H9 (cell line): ENCODE measurements at places on chromosomes 16 and 17. TPM values are rescaled to one million over a fixed set of nuclear protein-coding genes. Genes with fewer than 3 reads are reported as not detected.
A peak's percentile ranks its signal among the peaks of the same experiment; 100 is the strongest.

DNA sequence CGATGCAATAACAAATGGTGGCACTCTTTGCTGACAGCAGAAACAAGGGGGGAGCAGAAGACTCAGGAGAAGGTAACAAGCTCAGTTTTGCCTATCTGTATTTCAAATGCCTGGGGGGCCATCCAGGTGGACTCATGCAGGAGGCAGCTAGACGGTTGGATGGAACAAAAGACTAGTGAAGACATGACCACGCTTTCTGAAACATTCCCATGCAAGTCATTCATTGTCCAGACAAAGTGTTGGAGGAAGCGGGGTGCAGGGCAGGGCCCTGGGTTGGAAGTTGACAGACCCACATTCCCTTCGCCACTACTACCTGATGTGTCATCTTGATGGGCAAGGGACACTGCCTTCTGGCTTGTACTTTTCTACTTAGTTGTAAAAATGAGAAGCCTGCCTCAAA, 29.8 kb upstream of the CRYBA1 start:
- no peaks in the 10 kb centered on the region; the same call in 2 of the 3 replicates for H3K36me3 ChIP-seq
- H3K4me1 ChIP-seq: no peaks in the 10 kb centered on the region
- no peak overlapping the region for H3K27ac ChIP-seq
- no peaks in the 10 kb centered on the region for H3K27me3 ChIP-seq

DNA sequence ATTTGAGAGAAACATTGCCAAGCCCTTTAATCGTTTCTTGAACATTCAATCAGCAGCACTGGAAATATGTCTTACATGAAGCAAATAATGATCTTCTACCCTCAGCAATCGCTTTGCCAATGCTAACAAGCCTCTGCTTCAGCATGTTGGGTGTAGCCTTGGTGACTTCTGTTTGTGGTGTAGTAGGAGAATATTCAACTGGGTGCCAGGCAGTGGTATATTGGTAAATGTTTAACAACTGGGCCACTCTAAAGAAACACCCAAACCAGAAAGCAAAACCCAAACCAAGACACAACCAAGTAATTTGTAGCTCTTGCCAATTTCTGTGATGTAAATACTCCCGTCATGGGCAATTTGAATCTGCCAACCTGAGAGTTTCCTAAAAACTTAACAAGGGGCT, 9.7 kb downstream of the CDH13 start:
- H3K36me3 ChIP-seq: no peaks in the 10 kb centered on the region
- H3K4me1 ChIP-seq: no peaks in the 10 kb centered on the region
- no peak overlapping the region for H3K4me3 ChIP-seq

GRCh38 chr17:73013816-73014663, 78.4 kb downstream of the SLC39A11 start:
- DNase-seq: no peak
- H3K4me1 ChIP-seq: no peaks in the 10 kb centered on the region
- no peaks in the 10 kb centered on the region for H3K27me3 ChIP-seq
- H3K4me3 ChIP-seq: no peak overlapping the region
- no peak overlapping the region for H3K27ac ChIP-seq

DNA sequence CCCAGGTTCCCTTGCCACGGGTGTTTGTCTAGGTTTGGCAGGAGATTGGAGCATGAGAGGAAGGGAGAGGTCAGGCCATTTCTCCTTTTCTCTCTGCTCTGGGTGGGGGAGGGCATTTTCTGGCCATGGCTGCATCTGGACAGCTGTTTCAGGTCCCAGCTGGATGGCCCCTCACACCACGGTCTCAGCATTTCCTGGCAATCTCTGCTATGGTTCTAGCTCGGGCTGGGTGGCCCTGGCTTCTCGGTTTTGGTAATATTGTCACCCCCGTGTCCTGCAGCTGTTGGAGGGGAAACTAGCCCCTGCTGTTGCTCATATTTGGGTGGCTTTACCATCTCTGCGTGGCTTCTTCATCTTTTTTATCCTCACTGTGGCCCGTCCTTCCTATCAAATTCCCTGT, 11.5 kb upstream of the NLRP1 start:
- no peaks in the 10 kb centered on the region for H3K27me3 ChIP-seq
- H3K4me3 ChIP-seq: no peak overlapping the region; the same call in 2 of the 3 replicates

DNA sequence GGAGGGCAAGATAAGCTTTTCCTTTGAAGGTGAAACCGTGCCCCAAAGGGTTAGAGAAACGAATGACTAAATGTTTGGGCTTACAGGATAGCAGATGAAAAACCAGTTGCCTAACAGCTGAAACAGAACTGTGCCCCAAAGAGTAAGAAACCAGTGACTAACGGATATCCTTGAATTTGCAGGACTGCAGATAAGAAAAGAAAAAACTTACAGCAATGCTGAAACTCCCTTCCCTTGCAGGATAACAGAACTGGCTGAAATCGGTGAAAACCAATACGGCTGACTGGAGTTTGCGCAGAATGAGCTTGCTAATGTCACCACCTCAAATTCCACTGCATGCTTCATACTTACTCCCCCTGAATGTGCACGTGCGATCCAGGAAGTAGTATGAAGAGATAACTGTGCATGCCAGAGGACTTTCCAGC, 175.2 kb upstream of the NLRP1 start:
- no peaks in the 10 kb centered on the region for H3K36me3 ChIP-seq
- no peak overlapping the region for H3K4me3 ChIP-seq
- H3K27ac ChIP-seq: no peak overlapping the region
- no peak for DNase-seq

GRCh38 chr16:85534536-85535351, 78.4 kb upstream of the GSE1 start:
- no peak for DNase-seq
- H3K27me3 ChIP-seq: no peaks in the 10 kb centered on the region
- H3K27ac ChIP-seq: no peak overlapping the region
- H3K4me3 ChIP-seq: no peak overlapping the region

- DNase-seq: peak; percentile 71
- no peak overlapping the region for H3K27ac ChIP-seq
- H3K27me3 ChIP-seq: no peaks in the 10 kb centered on the region
- H3K4me3 ChIP-seq: peak overlapping the region; percentile 74
These were observed 939 bp upstream of the WDR90 start for GRCh38 chr16:648071-648780.

DNA sequence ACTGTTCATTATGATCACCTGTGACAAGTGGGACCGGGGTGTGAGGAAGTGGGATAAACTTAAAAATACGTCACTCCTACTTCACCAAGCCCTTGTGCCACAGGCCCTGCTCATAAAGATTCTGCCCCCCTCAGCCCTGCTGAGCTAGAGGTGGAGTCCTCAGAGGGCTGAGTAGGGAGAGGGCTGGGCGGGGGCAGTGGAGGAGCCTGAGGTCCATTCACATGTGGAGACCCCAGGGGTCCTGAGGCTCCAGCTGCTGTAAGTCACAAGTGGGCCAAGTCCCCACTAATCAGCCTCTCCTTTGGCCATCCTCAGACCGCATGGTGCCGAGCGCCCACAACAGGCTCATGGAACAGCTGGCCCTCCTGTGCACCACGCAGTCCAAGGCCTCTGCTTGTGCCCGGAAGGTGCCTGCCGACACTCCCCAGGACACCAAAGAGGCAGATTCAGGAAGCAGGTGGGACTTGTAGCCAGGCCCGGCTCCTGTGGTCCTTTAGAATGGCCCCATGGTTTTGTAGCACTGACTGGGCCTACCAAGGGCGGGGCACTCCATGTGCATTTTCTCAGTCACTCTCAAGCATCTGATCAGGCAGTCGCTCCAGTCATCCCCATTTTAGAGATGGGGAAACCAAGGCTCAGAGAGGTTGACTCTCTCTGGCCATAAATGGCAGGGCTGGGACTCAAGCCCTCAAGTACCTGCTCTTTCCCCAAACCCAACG, 10.4 kb downstream of the DNAAF8 start:
- no peak overlapping the region for H3K4me3 ChIP-seq
- no peaks in the 10 kb centered on the region for H3K4me1 ChIP-seq
- peaks cover under 1% of the 10 kb centered on the region; the same call in 1 of the 2 replicates for H3K36me3 ChIP-seq
- H3K27me3 ChIP-seq: no peaks in the 10 kb centered on the region
- no peak for DNase-seq
- H3K27ac ChIP-seq: no peak overlapping the region

DNA sequence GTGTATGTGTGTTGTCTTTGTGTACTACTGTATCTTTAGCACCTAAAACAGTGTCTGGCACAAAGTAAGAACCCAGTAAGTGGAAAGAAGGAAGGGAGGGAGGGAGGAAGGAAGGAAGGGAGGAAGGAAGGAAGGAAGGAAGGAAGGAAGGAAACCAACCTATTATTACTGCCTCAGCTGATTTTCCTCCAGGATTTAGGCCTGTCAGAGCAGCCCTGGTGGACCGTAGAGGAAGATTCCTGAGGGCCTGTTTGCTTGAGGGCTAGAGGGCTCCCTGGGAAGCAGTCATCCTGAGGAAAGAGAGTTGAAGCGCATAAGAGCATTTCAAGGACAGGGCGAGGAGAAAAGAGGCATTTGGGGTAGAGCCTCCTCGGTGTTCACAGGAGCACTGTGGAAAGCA, 61.5 kb downstream of the WSB1 start:
- DNase-seq: no peak
- H3K27ac ChIP-seq: no peak overlapping the region
- peaks cover 13% of the 10 kb centered on the region; the same call in 1 of the 2 replicates for H3K36me3 ChIP-seq
- H3K27me3 ChIP-seq: no peaks in the 10 kb centered on the region
- no peaks in the 10 kb centered on the region for H3K4me1 ChIP-seq
- no peak overlapping the region for H3K4me3 ChIP-seq

DNA sequence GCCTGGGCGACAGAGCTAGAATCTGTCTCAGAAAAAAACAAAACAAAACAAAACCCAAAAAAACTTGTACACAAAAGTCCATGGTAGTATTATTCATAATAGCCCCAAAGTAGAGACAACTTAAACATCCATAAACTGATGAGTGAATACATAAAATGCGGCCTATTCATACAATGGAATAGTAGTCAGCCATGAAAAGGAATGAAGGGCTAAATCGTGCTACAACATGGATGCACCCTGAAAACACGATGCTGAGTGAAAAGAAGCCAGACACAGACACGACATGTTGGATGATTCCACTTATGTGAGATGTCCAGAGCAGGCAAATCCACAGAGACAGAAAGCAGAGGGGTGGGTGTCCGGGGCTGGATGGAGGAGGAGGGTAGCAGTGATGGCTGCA, 12.3 kb downstream of the KCNG4 start:
- peak overlapping the region; percentile 54; the same call in 1 of the 3 replicates for H3K4me3 ChIP-seq
- H3K27me3 ChIP-seq: no peaks in the 10 kb centered on the region
- no peak overlapping the region for H3K27ac ChIP-seq

DNA sequence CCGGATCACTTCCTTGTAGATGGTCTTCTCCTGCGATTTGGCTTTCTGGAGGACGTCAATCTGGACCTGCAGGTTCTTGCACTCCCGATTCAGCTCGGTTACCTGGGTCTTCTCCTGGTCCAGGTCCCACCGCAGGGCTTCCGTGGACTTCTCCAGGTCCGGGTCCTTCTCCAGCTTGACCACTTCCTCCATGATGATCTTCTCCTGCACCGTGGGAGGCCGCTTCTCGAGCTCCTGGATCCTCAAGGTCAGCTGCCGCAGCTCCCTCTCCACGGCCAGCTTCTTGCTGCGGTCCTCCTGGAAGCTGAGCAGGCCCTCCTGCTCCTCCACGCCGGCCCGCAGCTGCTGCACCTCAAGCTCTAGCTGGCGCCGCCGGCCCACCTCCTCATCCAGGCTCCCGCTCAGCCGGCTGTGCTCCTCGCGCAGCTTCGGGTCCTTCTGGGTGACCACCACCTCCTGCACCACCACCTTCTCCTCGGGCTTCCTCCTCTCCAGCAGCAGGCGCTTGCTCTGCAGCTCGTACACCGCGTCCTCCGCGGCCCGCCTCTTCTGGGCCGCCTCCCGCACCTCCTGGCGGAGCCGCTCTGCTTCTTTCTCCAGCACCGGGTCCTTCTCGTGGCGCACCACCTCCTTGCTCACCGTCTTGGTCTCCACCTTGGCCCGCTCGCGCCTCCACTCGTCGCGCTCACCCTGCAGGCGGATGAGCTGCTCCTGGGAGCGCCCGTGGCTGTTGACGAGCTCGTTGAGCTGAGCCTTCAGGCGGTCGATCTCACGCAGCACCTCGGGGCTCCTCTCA, 8.2 kb downstream of the CDK3 start:
- no peak overlapping the region for H3K4me3 ChIP-seq
- no peak overlapping the region for H3K27ac ChIP-seq
- H3K4me1 ChIP-seq: no peaks in the 10 kb centered on the region
- H3K27me3 ChIP-seq: no peaks in the 10 kb centered on the region

DNA sequence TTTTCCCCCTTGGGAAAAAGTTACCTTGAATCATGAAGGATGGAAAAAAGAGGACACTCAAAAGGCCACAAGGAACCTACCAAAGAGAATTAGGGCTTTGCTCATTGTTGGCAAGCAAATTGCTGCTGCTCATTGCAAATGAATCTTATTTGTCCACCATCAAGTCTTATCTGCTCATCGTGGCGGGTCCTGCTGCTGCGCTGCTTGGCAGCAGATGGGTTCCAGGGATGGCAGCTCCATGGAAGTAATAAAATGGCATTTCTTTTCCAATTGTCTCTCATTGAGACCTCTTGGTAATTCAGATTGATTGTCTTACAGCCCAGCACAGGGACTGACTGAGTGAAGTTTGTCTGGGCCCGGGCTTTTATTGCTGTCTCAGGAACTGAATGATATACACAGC, 118.7 kb downstream of the MRM1 start:
- no peak for DNase-seq
- H3K4me1 ChIP-seq: peaks cover 8% of the 10 kb centered on the region; the same call in 1 of the 2 replicates
- H3K36me3 ChIP-seq: no peaks in the 10 kb centered on the region
- no peak overlapping the region for H3K4me3 ChIP-seq

GRCh38 chr16:11716336-11716735, 26.3 kb downstream of the TXNDC11 start:
- no peaks in the 10 kb centered on the region for H3K27me3 ChIP-seq
- H3K27ac ChIP-seq: no peak overlapping the region
- no peak for DNase-seq
- peaks cover 8% of the 10 kb centered on the region for H3K36me3 ChIP-seq

PTX4 gene
- total RNA-seq: 0.20 TPM in 1 of 2 replicates, not detected in the other

CSNK2A2 gene
- 134 and 135 TPM in 2 replicates for total RNA-seq

C1QTNF8 gene
- not detected in 2 replicates for total RNA-seq

TAOK2 gene
- 43.1 and 43.9 TPM in 2 replicates for total RNA-seq

INCA1 gene
- 1.3 and 1.5 TPM in 2 replicates for total RNA-seq
